ENCODE measurements at places on chromosomes 12 and 14.

GRCh38 chr14:51070726-51071125 lies 24.2 kb downstream of the TRIM9 start:
- DNase-seq: no peak

- DNase-seq: no peak
Measured at GRCh38 chr12:76288218-76288617, 60.0 kb downstream of the BBS10 start.

DNA sequence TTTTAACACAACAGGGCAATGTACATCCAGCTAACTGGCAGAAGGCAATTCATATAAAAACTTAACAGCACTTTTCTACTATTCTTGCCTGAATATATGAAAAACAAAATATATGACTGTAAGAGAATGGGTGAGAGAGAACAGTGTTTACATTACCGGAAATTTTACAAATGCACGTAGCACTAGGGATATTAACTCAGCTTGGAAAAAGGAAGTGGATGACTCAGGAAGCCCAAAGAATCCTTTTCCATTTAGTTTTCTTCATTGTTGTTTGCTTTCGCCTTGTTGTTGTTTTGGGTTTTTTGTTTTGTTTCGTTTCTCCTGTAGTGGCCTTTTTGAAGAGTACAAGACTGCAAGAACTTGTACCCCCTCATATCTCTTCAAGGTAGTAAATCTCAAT lies 295.5 kb downstream of the EGLN3 start:
- DNase-seq: no peak

GRCh38 chr12:110825530-110825929 lies 21.3 kb upstream of the CCDC63 start:
- DNase-seq: no peak

DNA sequence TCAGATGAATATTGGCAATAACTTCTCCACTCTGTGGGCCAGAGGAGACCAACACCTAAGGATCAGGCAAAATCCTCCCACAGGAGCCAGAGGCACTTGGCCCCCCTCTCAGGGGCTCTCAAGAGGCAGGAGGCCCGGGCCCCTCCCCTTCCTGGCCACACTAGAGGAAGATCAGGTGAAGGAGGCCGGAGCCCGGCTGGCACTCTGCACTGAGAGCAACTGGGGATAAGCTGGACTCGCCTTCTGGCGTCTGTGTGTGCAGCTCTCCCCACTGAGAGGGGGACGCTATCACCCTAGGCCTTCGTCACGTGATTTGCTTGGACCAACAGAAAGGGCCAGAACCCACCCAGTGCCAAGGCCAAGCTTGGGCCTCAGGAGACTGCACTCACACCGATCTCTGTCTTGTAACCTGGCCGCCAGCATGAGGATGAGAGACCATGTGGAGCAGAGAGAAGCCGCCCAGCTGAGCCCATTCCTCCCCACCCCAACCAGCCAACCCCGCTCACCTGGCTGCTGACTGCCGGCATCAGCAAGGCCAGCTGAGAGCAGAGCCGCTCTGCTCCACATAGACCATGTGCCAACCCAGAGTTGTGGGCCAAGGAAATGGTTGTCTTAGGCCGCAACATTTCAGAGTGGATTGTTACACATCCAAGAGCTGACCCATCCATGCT lies 64.0 kb downstream of the NOC4L start:
- no peak for DNase-seq

DNA sequence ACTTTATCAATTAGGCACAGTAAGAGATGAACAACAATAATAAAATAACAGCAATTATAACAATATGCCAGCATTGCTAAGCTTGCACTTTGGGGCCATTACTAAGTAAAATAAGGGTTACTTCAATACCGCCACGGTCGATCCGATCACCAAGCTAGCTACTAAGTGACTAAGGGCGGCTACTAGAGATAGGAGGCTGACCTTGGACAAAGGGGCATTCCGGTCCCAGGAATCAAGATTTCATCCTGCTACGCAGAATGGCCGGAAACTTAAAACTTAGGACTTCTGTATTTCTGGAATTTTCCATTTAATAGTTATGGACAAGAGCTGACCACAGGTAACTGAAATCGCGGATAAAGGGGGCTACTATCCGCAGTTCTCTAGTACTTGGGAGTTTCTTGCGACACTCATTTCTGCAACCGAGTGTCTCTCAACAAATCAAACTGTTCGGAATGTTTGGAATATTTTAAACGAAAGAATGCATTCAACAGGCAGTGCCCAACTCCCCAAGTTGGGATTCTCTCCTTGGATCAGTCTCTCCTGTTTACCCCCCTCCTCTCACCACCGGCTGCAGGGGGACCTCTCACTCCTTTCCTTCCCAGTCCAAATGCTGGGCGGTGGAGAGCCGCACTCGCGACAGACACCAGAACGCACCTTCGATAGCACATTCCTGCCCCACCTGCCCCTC lies 650 bp downstream of the HEBP1 start:
- DNase-seq: no peak

DNA sequence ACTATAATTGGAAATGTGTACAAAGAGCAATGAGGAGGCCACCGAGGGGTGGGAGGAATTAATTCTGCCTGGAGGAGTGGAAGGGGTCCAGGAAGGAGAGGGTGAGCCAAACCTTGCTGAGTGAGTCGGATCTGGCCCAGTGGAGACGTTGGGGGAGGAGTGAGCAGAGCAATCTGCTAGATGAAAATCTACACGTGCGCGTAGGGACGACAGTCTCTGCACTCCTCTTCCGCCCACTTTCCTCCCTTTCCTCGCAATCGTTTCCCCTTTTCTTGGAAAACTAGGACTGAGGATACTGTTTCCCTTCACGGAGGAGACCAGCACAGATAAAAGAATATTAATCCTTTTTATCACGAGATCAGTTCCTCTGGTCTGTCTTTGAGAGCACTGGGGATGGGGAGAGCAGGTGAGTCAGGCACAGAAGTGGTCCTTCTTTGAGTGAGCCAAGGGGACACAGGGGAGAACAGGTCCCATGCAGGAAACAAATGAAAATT lies 2.9 kb upstream of the NAB2 start:
- DNase-seq: peak; percentile 59

DNA sequence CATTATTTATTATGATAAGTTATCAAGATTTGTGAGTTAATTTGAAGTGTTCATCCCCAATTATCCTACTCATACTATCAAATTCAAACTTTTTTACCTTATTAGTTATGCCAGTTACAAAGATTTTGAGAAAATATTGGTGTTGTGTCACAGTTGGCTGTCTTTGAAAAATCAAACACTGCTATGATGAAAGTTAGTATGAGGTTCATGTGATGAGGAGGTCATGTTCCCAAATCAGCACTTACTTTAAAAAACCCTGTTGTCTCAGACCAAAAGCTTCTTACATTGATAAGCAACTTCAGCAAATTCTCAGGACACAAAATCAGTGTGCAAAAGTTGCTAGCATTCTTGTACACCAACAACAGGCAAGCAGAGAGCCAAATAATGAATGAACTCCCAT lies 68.1 kb downstream of the TTC6 start:
- DNase-seq: no peak

DNA sequence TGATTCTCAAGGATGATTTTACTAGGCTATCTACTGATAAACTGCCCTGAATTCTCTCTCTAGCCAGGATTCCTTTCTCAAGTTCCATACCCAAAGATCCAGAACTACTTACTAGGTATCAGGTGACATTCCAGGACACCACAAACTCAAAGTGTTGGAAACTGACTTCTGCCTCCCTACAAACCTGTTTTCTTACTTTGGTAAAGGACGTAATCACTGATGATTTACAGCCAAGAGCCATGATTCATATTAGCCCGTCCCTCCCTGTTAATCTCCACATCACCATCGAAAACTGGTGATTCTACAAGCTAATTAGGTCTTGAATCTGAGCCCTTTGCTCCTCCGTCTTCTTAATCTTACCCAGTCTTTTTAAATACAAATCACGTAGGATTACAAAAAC lies 1.0 kb upstream of the ATG14 start:
- no peak for DNase-seq

GRCh38 chr12:262817-263216 lies at the start of gene SLC6A13:
Gene SLC6A13 (minus strand): TSS chr12:262836. CDS start chr12:260052, 2,784 bp downstream.
- DNase-seq: no peak

Measured in GF-D8 (cell line).